T-helper 22 cell (primary cell): ENCODE measurements at places on chromosomes 1 and 21.

- no peak for DNase-seq
Measured at GRCh38 chr1:30406996-30407864, 316.2 kb downstream of the MATN1 start.

DNA sequence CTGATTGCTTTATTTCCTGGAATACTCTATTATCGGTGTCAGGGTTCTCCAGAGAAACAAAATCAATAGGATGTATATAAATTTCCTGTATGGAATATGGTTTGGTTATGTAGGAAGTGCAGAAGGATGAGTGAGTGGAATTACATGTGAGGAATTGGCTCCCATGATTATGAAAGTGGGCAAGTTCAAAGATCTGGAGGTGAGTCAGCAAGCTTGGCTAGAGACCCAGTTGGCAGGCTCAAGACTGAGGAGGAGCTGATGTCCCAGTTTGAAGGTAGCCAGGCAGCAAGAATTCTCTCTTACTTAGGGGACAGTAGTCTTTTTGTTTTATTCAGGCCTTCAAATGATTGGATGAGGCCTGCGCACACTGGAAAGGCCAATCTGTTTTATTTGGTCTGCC, 57.5 kb downstream of the MAP3K7CL start:
- no peak for DNase-seq

DNA sequence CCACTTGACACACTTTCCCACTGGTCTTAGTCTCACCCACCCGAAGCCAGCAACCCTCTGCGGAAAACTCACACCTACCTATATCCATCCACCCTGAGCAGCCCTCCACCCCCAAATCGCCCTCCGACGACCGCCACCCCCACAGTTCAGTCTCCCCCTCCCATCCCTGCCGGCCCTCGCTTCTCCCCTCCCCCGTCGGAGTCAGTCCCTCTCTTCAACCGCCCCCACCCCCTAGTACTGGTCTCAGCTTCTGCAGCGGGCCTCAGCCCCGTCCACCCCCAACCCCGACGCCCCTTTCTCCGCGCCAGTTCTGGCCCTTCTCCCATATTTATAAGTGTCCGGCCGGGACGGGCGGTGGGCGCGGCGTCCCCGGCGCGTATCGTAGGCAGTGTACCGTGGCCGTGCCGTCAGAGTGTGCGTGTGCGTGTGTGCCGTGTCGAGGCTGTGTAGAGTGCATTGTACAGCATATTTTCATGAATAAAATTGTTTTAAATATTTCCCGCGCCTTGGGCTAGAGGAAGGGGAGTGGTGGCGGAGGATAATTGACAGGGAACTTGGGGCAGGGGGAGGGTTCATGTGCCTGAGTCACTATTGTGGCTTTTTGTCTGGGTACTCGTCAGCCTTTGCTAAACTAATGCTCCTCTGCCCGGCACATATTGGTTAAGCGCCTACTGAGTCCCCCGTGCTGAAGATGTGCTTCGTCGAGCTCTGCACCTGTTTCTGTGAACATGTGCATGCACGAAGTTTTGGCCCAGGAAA, 22.0 kb downstream of the FOXO6 start:
- DNase-seq = no peak

DNA sequence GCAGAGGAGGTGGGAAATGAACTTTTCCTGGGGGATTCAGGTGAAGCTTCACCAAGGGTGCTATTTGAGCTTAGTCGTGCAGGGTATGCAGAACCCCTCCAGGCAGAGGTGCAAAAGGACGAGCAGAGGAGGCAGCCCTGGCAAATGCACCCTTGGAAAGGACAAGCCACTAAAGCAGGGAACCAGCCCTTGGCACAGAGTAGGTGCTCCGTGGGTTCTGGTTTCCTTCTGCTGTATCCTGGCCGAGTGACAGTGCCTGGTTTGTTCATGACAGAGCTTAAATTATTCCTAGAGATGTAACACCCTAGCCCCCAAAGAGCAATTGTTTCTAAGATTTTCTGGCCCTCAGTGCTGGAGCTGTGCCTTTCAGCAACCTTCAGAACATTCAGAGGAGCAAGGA, 73.4 kb upstream of the SYT6 start:
- no peak for DNase-seq

DNA sequence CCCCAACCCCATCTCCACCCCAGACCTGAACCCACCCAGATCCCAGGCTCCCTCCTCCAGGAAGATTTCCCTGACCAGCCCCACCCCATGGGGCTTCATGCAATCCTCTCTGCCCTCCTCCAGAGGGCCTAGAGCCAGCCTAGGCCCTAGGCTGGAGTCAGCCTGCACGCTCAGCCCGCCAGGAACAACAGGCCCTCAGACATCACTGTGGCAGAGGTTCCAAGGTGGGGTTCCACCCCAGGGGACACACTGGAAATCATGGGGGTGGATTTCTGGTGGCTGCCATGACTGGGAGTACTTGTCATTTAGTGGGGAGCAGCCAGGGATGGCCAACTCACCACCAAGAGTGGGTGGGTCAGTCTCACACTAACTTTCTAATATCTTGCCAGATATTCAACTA, 122.0 kb downstream of the GLIS1 start:
- no peak for DNase-seq

DNA sequence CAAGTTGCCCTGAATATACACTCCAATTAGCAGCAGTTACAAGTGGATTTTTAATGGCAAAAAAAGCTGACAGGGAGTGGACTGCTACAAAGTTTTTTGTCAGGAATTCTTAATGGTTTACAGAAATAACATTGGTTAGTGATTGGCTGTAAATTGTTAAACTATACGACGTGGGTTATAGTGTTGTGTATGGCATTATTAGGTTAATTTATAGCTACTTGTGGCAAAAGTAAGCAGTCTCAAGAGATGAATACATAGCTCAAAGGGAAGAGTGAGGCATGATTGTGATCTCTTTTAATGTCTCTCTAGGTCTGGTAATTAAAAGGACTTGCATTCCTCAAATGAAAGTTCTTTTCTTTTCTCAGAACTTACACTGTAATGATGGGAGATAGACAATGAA, 75.8 kb upstream of the CD1D start:
- no peak for DNase-seq

- DNase-seq = no peak
Measured at GRCh38 chr1:219581344-219581743, 31.6 kb downstream of the ZC3H11B start.

GRCh38 chr1:156599811-156600210, 1.5 kb downstream of the GPATCH4 start:
- no peak for DNase-seq

- DNase-seq = no peak
Measured at GRCh38 chr1:41242342-41243078, 404 bp upstream of the SCMH1 start.

GRCh38 chr1:181485287-181486097, 2.2 kb downstream of the CACNA1E start:
- DNase-seq = no peak

DNA sequence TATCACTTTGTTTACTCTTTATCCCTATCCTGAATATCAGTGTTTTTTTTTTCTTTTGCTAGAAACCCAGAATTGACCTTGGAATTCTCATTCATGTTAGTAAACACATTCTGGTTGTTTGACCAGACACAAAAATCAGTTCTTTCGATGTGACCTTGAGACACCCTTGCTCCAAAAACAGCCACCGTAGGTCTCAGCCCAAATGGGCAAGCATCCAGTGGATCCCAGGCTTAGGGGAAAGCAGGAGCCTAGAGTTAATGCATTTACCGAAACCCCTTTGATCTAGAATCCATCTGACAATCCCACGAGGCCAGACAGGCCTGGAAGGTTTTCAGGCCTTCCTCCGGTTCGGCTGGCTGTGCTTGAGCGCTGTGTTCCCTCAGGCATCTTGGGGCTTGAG, 47.6 kb downstream of the IRF2BP2 start:
- DNase-seq = no peak

DNA sequence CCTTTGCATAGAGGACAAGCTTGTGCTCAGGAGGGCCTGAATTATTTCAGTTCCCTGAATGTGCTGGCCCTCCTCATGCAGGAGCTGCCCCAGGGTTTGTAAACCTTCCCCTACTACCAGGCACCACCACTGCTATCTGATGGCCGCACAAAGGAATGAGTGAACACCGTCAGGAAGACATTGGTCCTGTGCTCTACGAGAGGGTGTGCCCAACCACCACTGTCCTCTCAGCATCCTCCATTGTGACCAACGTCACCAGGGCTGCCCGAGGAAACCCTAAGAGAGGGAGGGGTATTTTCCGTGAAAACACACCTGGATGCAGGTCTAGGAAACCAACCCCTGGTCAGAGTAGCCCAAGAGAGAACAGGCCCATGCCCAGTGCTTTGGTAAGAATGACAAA, 657.5 kb downstream of the KIF26B start:
- no peak for DNase-seq

DNA sequence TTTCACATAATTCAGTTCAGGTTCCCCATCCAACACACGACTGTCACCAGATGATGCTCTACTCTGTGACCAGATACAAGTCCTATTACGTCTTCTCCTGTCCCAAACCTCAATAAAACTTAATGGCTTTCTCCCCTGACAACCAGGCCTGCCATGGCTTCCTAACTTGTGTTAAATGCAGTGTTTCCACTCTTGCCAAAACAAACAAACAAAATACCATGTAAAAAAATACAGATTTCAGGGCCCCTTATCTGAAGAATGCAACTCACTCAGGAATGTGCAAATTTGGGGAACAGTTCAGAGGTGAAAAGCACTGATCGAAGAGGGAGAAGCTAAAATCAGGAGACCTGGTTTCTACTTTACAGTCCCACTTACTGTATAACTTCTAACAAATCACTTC, 863 bp upstream of the NUF2 start:
- no peak for DNase-seq

GRCh38 chr1:6777813-6778212, 7.4 kb upstream of the CAMTA1 start:
- no peak for DNase-seq

- no peak for DNase-seq
Measured at GRCh38 chr1:30196457-30196856, 526.9 kb downstream of the MATN1 start.

DNA sequence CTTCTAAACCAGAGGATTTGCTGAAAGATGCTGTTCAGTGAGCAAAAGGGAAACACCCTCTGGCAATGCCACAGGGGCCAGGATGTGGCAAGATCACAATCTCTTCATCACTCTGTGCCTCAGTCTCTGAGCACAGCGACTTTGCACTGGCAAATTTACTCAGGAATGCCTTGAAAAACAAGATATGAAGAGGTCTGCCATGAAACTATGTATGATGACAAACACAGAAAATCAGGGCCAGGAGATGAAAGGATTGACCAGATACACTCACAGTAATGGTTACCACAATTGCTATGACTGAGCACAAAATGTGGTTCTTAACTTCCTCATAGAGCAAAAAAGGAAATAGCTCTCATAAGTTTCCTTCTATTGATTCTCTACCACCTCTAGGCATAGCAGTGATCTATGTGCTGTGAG, 5.8 kb downstream of the TTC13 start:
- DNase-seq = peak; percentile 71

DNA sequence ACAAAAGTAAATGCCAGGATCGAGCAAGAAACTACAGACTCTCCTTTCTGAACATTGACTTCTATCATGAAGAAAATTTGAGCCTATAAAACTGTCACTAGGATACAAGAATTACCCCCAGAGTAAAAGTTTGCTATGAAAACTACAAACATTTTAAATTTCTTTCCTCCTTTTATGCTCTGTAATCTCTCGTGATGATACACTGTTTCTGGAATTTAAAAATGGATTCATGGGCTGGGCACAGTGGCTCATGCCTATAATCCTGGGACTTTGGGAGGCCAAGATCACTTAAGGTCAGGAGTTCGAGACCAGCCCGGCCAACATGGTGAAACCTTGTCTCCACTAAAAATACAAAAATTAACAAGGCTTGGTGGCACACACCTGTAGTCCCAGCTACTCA, 181.3 kb downstream of the ZNF281 start:
- no peak for DNase-seq

DNA sequence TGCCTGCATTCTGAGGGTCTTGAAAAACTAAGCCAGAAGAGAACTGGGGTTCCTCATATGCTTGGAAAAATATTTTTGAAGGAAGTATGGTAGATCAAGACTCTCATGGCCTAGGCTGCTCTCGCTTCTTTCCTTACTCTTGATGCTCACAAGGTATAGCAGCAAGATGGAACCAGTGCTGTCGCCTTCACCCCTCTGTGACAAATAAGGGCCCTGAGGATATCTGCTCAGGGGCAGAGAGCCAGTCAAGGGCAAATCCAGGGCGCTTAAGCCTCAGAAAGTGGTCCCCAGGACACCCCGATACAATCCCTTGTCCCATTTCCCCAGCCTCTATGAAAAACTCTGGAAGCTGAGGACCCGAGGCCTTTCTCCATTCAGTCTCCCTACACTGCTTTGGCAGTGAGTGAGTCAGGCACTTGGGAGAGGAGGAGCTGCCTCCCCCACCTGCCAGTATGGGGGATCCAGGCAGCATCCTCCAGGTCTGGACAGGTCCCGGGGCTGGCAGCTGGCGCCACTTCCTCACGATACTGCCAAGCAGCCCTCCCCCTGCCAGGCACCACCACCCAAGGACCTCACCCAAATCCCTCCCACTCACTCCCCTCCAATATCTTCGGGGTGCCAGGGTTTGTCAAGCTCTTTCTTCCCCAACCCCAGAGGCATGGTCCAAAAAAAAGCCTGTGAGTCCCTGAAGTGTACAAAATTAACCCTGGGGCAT, 1.3 kb downstream of the IGSF9 start:
- no peak for DNase-seq

GRCh38 chr1:112418099-112418892, 22.3 kb downstream of the CTTNBP2NL start:
- no peak for DNase-seq

GRCh38 chr1:6157528-6158174, 22.5 kb downstream of the CHD5 start:
- no peak for DNase-seq

GRCh38 chr1:25958465-25958864, 39.4 kb downstream of the PAFAH2 start:
- DNase-seq = no peak

DNA sequence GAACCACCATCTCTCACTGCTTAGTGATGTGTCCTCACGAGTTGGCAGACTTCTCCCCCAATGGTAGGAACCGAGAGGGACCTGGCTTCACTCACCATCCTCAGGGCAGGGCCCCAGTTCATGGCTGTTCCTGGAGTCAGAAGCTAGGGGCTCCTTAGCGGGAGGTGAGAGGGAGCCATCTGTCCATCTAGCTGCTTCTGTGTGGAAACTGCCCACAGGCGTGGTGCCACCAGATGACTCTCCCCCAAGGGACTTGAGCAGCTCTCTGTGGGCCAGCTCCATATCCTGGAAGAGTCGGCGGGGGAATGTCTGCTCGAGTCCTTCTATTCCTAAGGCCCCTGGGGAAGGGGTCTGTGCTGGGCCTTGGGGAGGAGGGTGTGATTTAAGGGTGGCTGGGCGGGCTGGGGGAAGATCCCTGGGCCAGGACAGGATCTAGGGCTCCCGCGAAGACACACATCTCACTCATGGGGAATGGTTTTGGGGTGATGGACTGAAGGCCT, 16.3 kb downstream of the LRRC71 start:
- no peak for DNase-seq

- no peak for DNase-seq
Measured at GRCh38 chr21:23695443-23695842, 1911.8 kb downstream of the MRPL39 start.

DNA sequence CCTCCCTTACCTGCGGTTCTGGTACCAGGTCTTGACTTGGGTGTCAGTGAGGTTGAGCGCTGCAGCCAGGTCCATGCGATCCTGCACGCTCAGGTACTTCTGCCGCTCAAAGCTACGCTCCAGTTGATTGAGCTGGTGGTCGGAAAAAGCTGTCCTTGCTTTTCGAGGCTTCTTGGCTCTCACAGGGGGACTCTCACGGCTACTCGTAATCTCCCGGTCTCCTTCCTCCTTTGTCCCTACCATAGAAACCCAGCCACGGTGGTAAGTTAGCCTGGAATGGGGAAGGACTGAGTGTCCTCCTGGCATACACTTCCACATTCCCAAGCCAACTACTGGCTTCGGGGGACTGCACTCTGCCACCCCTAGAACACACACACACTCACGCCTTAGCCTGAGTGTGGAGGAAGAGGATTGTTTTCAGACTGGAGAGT, 2.6 kb downstream of the BARHL2 start:
- no peak for DNase-seq
